ENCODE measurements at places on chromosomes 13 and 19.

DNA sequence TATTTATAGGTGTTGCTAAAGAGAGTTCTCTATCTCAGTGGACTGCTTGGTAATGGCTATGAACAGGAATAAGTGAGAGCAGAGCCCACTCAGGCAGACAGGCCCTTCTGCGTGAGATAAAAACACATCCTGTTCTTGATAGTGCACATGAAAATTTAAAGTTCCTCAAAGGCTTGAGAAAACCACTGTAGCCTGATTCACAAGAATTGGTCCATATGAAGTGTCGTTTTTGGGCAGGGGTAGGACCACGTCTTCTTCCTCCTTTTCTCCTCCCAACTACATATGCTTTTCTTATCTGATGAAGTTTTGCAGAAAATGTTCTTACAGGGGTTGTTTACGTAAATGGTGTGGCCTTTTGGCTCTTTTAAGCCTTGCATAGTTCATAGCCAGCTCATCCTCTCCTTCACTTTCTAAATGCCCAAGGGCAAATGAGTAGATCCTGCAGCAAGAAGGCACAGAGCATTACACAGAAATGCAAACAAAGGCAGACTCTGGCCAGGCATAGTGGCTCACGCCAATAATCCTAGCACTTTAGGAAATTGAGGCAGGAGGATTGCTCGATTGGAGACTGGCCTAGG, 53.8 kb downstream of the RNF6 start:
- DNase-seq, result no peak

GRCh38 chr13:112245989-112246388, 130.2 kb upstream of the SPACA7 start:
- DNase-seq, result no peak

DNA sequence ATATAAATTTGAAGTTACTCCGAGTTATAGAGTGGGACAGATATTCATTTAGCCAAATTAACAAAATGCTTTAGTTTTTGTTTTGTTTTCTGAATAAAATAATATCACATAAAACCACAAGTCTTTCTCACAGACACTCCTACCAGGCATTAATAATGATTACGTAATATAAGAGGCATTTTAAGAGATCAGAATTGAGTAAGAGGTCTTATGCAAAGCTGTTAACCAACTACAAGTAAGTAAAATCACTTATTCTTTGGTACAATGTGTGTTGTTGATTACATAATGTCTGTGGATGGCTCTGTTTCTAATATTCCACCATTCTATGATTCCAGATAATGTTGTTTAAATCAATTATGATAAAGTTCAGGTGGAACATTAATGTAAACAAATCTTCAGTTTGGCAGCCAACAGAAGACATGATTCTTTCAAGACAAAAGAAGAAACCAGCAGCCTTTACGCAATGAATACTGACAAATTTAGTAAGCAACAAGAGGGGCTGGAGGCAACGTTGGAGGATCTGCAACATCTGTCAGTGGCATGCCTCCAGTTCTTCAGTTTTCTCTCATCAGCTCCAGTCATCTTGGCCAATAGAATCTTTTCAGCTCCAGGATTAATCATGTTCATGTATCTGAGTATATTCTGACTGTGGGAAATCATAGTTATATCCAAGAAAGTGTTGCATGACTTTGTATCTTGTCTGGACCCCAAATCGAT, 403.8 kb downstream of the SLITRK5 start:
- DNase-seq, result peak; percentile 11

- DNase-seq, result no peak
Observed at GRCh38 chr13:46131705-46132104, 26.9 kb upstream of the CPB2 start.

All from fibroblast of skin of abdomen (primary cell).